ENCODE measurements at places on chromosomes 11 and 22. TPM values are rescaled to one million over a fixed set of nuclear protein-coding genes. Genes with fewer than 3 reads are reported as not detected.

GRCh38 chr22:22042599-22043295 lies 60.2 kb upstream of the TOP3B start:
- DNase-seq = no peak
- H3K4me3 ChIP-seq = no peak overlapping the region
- H3K36me3 ChIP-seq = no peaks in the 10 kb centered on the region
- no peaks in the 10 kb centered on the region for H3K27me3 ChIP-seq
- no peak overlapping the region for H3K27ac ChIP-seq

Gene POU2AF3
- total RNA-seq = 0.60 TPM

GRCh38 chr11:15602047-15602446 lies 487.3 kb downstream of the INSC start:
- H3K4me1 ChIP-seq = no peaks in the 10 kb centered on the region
- DNase-seq = no peak
- H3K4me3 ChIP-seq = no peak overlapping the region
- no peaks in the 10 kb centered on the region for H3K27me3 ChIP-seq
- H3K36me3 ChIP-seq = no peaks in the 10 kb centered on the region
- H3K27ac ChIP-seq = no peak overlapping the region

DNA sequence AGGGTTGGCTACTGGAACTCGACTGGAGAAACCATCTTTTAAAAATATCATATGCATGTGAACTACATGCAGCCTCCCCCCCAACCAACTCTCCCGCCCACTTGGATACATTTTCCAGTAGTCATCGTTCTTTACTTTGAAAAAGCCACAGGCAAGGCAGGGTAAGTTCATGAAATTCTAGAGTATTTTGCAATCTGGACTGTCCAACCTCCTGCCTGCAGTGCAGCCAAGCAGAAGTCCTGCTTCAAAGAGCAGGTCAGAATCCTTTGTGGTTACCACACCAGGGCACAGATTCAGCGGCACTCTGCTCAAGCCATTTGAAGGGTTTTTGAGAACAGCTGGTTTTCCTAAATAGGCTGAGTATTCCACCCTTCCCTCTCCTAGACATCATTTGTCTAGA lies 12.1 kb downstream of the ELF5 start:
- peak; percentile 56 for DNase-seq
- peaks cover 9% of the 10 kb centered on the region for H3K4me1 ChIP-seq
- H3K27ac ChIP-seq = peak overlapping the region; percentile 76
- no peaks in the 10 kb centered on the region for H3K36me3 ChIP-seq

Gene OR5D18
- total RNA-seq = not detected

GRCh38 chr22:39148727-39149535 lies 3.5 kb downstream of the CBX7 start:
- peak overlapping the region; percentile 37 for H3K27ac ChIP-seq
- no peaks in the 10 kb centered on the region for H3K4me1 ChIP-seq
- DNase-seq = no peak

GRCh38 chr11:45816614-45817013 lies 11.7 kb downstream of the SLC35C1 start:
- H3K36me3 ChIP-seq = no peaks in the 10 kb centered on the region
- no peak overlapping the region for H3K27ac ChIP-seq
- H3K4me1 ChIP-seq = no peaks in the 10 kb centered on the region
- DNase-seq = peak; percentile 54
- no peaks in the 10 kb centered on the region for H3K27me3 ChIP-seq
- no peak overlapping the region for H3K4me3 ChIP-seq

Gene PRAME
- total RNA-seq = not detected

DNA sequence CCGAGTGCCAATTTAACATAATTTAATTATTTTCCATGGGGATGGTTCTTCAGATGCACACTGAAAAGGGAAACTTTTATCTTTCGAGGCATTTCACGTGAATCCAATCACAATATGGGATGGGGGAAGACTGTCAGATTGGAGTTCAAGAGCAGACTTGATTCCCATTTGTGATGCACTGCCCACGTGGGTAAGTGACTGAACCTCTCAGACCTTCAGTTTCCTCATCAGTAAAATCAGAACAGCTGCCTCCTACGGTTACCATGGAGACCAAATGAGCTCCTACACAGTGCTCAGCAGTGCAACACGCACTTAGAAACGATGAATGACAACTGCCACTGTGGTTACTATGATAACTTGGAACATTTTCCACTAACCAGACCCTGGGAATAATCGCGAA lies 21.7 kb downstream of the KIAA0930 start:
- H3K36me3 ChIP-seq = no peaks in the 10 kb centered on the region
- no peak overlapping the region for H3K4me3 ChIP-seq
- DNase-seq = no peak

Gene CBX7
- total RNA-seq = 14.3 TPM

Gene OR2AG1
- total RNA-seq = not detected

DNA sequence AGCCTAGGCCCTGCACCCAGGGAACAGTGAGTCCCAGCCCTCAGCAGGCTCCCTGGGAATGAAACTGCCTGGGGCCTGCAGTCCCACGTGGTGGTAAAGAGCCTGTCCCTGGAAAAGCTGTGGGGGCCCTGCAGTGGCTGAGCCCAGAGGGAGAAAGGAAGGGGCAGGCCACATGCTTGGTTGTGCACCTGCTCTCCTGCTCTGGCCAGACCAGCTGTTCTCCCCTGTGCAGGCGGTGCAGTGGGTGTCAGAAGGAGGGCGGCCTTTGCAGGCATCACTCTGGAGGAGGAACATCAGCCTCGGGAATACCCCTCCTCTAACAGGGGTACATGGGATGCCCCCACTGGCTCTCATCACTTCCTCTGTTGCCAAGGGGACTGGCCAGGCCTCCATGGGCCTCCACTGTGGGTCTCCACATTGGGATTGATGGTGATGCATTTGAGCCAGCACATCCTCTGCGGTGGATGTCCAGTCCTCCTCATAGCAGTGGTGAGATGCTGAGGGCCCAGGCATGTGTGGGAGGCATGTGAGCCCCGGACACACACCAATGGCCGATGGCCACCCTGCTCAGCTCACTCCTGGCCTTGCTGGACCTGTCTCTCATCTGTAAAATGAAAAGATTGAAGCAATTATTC lies 690.4 kb downstream of the BRD1 start:
- H3K36me3 ChIP-seq = no peaks in the 10 kb centered on the region
- no peak for DNase-seq
- H3K27me3 ChIP-seq = no peaks in the 10 kb centered on the region
- no peaks in the 10 kb centered on the region for H3K4me1 ChIP-seq

Gene STK33
- 0.56 TPM for total RNA-seq

GRCh38 chr22:36197065-36197440 lies 4.6 kb downstream of the APOL4 start:
- peaks cover 41% of the 10 kb centered on the region for H3K4me1 ChIP-seq
- H3K36me3 ChIP-seq = no peaks in the 10 kb centered on the region
- H3K27me3 ChIP-seq = no peaks in the 10 kb centered on the region
- DNase-seq = no peak

DNA sequence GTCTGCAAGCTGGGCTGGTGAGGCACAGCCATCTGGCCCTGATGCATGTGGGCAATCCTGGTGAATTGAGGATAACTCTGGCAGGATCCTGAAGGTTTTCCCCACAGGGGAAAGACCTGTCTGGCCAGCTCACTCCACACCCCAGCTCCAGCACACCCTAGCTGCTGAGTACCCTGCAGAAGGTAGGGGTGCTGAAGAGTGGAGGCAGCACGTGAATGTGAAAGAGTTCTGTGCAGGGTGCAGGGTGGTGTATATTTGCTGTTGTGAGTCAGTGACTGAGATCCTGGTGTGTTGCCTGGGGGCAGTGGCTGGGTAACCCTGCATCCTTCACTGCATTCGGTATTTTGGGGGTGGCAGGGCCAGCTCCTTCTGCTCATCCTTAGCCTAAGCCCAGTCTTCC lies 22.4 kb downstream of the DGAT2 start:
- H3K27me3 ChIP-seq = no peaks in the 10 kb centered on the region
- no peak overlapping the region for H3K27ac ChIP-seq
- no peak overlapping the region for H3K4me3 ChIP-seq
- DNase-seq = peak; percentile 9
- peaks cover 13% of the 10 kb centered on the region for H3K36me3 ChIP-seq
- no peaks in the 10 kb centered on the region for H3K4me1 ChIP-seq

- H3K27me3 ChIP-seq = no peaks in the 10 kb centered on the region
- H3K4me3 ChIP-seq = no peak overlapping the region
- no peak for DNase-seq
- H3K36me3 ChIP-seq = no peaks in the 10 kb centered on the region
These were observed 33.2 kb upstream of the FAR1 start for GRCh38 chr11:13635290-13635689.

DNA sequence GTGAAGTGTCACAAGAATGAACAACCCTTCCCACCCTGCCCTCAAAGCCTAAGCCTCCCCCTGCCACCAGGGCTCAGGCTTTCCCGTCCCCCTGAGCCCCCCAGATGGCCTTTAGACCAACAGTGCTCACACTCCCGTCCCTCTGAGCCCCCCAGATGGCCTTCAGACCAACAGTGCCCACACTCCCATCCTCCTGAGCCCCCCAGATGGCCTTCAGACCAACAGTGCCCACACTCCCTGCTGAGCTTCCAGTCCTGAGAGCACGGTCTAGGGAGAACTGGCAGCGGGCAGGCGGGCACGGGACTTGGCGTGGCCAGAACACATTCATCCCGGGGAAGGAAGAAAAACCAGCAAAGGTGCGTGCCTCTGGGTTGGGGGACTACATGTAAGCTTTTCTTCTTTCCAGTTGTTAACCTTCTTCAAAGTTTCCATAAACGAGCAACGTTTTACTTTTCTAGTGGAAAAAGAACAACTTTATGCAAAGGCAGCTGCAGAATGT lies 2.5 kb downstream of the MRGPRG start:
- H3K36me3 ChIP-seq = no peaks in the 10 kb centered on the region
- H3K27ac ChIP-seq = no peak overlapping the region
- no peaks in the 10 kb centered on the region for H3K4me1 ChIP-seq
- no peak overlapping the region for H3K4me3 ChIP-seq
- no peak for DNase-seq

DNA sequence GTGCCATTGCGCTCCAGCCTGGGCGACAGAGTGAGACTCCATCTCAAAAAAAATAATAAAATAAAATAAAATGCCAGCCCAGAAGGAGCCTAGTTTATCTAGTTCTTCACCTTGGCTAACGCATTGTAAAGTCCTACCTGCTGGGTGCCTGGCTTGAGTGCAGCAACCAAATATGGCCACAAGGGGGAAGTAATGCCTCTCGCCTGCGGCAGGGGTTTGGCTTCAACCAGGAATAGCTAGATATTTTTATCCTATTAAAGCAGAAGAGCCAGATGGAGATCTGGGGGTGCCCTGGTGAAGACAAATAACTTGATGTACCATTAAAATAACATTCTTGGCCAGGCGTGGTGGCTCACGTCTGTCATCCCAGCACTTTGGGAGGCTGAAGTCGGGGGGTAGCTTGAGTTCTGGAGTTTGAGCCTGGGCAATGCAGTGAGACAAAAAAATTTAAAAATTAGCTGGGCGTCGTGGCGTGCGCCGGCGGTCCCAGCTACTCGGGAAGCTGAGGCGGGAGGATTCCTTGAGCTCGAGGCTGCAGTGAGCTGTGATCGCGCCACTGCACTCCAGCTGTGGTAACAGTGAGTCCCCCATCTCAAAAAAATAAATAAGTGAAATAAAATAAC lies 20.6 kb upstream of the PLEKHB1 start:
- H3K4me1 ChIP-seq = no peaks in the 10 kb centered on the region
- DNase-seq = peak; percentile 64
- no peaks in the 10 kb centered on the region for H3K36me3 ChIP-seq
- H3K27me3 ChIP-seq = no peaks in the 10 kb centered on the region
- H3K27ac ChIP-seq = no peak overlapping the region
- no peak overlapping the region for H3K4me3 ChIP-seq

Gene TBC1D22A
- 14.1 TPM for total RNA-seq

DNA sequence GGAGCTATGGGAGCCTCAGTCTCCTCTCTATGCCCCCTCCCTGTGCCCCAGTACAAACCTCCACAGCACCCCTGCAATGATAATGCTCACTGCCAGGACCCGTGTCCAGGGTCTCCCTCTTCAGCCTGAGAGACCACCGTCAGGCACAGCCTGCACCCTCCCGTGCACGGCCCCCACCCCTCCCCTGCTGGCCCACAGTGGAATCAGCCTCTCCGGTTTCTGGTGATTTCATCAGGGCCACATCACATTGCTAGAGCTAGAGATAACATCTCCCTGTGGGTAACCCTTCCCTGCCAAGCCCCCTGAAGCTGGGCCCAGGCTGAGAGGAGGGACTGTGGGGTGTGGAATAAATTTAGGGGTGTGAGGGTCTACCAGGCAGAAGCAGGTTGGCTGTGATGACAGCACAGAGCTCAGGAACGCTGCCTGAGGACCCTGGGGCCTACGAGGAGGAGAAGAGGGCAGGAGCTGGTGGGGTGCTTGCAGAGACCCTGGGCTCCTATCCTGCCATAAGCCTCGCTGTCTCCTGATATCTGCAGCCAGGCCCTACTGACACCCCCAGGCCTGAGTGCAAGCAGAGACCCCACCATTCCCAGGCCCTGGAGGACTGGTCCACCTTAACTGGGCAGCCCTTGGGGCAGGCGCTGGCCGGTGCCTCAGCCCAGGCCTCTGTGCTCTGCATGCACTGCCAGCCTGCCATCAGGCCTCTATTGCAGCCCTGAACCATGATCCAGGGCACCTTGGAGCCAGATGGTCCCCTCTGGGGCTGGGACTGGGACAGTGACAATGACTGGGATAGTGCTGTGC lies at the start of gene KLHDC7B:
Gene KLHDC7B, plus strand, starts transcription at position 378 of the 804 bp plus-strand sequence. Its CDS starts 345 bp downstream, at position 723.
- H3K4me3 ChIP-seq = no peak within 1 kb of the TSS
- no peak within 1 kb of the TSS for H3K27ac ChIP-seq
- H3K36me3 ChIP-seq = no peaks in the 10 kb centered on the region

GRCh38 chr11:12019337-12019736 lies 10.9 kb upstream of the DKK3 start:
- H3K27me3 ChIP-seq = no peaks in the 10 kb centered on the region
- H3K36me3 ChIP-seq = no peaks in the 10 kb centered on the region
- H3K4me3 ChIP-seq = no peak overlapping the region

Measured in right lobe of liver (tissue), 6 donors.